ENCODE measurements at places on chromosomes 3 and 15. TPM values are rescaled to one million over a fixed set of nuclear protein-coding genes. Genes with fewer than 3 reads are reported as not detected.

GRCh38 chr3:88467191-88467590 is 317.4 kb downstream of the C3orf38 start:
- DNase-seq, result no peak

DPPA4 gene
- total RNA-seq, result not detected

APOD gene
- total RNA-seq, result 2.9 TPM

DNA sequence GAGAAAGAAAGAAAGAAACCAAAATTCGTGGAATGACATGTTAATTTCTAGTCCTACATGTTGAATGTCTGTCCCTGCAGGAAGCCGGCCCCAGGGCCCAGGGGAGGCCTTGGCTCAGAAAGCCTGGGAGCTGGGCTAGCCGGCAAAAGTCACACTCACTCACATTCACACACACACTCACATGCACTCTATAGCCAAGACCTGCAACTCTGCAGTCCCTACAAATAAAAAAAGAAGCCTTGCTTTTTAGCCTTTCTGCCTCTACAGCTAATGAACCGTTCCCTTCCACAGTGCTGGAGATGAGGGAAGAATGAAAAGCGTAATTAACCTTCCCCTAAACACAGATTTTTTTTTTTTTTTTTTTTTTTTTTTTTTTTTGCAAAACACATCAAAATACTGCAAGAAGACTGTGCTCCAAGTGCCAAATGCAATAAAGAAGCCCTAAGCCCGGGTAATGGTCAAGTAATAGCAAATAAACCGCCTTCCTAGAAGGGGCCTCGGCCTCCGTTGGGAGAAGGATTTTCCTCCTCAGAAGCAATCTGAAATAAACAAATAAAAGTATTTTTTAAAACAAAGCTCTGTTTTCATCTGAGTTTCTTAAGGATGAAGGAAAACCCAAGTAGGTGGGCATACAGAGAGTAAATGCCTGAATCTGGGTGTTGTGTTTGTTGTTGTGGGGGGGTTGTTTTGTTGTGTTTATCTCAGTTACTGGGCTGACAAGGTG is 4.3 kb downstream of the MECOM start:
- peak; percentile 63 for DNase-seq

FOXB1 gene
- total RNA-seq, result not detected

- no peak for DNase-seq
Observed at GRCh38 chr3:79339846-79340245, 428.0 kb downstream of the ROBO1 start.

- DNase-seq, result no peak
Observed at GRCh38 chr15:96088650-96089049, 241.8 kb upstream of the NR2F2 start.

MEX3B gene
- total RNA-seq, result 3.5 TPM

DNA sequence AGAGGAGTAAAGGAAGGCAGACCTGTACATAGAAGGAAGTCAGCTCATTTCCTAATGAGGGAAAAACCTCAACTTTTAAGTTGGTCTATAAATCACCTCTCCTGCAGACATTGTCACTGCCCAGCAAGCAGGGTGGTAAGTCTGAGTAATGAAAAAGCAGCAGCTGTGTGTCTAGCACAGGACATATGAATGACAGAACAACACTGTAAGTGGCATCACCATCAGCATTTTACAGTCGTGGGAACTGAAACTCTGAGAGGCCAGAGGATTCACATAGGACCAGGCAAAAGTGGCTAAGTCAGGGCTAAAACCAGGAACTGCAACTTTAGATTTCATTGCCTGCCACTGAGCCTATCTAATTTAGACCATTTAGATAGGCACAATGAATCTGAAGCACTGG is 235.6 kb downstream of the CLSTN2 start:
- DNase-seq, result no peak

DNA sequence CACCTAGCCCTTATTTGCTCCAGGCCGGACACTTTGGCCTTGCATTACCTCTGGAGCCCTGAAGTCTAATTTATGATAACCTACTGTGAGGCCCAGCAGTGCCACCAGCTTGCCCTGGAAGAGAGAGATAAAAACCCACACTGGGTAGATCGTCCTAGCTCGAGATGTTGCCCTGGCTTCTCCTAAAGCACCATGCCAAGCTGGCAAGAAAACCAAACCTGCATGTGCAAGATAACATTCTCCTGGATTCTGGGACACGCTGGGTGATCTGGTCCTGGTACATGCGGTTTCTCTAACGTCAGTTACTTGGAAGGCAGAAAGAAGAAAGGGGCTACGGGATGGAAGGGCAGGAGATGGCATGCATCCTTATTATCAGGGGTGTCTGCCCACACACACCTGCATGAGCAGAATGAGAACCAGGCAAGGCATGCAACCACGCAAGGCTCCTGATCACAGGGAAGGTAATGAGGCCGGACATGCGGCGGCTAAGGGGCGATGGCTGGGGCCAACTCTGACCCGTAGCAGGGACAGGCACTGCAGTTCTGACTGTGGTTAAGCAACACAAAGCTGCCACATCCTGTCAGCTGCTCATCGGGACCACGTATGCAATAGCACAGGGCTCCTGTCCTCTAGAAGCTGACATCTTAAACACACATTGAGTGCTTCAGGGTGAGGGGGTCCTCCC is 73.0 kb downstream of the OXNAD1 start:
- DNase-seq, result no peak

GRCh38 chr15:66285533-66286280 is 7.7 kb upstream of the DIS3L start:
- no peak for DNase-seq

MUC13 gene
- total RNA-seq, result not detected

DNA sequence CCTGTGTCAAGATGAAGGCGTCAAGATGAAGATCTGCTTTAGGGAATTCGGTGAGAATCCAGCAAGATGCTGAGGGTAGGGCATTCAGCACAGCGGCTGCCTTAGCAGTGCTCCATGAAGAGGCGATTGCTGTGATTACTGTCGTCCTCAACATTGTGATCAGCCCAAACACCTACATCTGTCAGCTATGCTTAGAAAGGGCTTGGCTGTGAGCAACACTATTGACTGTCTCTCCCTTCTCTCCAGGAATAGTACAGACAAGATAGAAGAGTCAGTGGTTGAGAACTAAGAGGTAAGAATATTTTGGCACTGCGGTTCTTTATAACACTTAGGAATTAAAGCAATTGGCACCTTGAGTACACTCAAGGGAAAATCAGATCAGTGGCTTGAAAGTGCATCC is 91.3 kb downstream of the THBS1 start:
- DNase-seq, result no peak

TERC gene
- 124 TPM for total RNA-seq

- DNase-seq, result no peak
Observed at GRCh38 chr3:34842706-34843480, 796.4 kb upstream of the ARPP21 start.

- no peak for DNase-seq
Observed at GRCh38 chr15:63987796-63988378, 58.4 kb downstream of the DAPK2 start.

GRCh38 chr3:193010191-193010590 is 92.5 kb upstream of the MB21D2 start:
- DNase-seq, result peak; percentile 40

- peak; percentile 66 for DNase-seq
Observed at GRCh38 chr15:56732135-56732885, 999 bp downstream of the ZNF280D start.

LARP6 gene
- total RNA-seq, result 68.1 TPM

- no peak for DNase-seq
Observed at GRCh38 chr3:165545059-165545458, 292.2 kb downstream of the BCHE start.

SCAANT1 gene
- total RNA-seq, result not detected

GRCh38 chr3:38114875-38115644 is 21.9 kb downstream of the ACAA1 start:
- no peak for DNase-seq

GRCh38 chr15:51561271-51561670 is 61.3 kb downstream of the DMXL2 start:
- DNase-seq, result no peak

DNA sequence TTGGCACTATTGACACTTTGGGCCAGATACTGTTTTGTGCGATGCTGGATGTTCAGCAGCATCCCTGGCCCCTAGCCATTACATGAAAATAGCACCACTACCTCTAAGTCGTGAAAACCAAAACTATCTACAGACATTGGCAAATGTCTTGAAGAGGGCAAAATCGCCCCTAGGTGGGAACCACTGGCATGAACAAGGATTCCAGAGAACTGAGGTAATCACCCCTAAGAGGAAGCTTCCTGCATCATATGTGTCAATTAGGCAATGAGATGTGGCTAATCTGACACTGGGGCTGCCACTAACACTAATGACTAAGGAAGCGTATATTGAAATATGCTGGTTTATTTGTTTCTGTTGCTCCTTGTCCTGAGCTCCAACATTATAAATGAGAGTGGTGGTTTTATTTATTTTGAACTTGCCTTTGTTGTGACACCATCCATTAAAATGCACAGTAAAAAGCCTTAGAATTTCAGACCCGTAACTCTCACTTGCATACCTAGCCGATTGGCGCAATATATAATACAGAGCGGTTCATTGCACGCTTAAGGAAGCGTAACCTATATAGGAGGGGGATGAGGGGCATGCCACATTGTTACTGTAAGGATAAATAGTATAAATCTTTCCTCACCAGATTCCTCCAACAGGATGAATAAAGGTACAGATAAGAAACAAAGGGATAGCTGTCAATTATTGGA is 299.8 kb upstream of the CNTN4 start:
- DNase-seq, result no peak

- no peak for DNase-seq
Observed at GRCh38 chr3:26369133-26369532, 253.4 kb upstream of the LRRC3B start.

DNA sequence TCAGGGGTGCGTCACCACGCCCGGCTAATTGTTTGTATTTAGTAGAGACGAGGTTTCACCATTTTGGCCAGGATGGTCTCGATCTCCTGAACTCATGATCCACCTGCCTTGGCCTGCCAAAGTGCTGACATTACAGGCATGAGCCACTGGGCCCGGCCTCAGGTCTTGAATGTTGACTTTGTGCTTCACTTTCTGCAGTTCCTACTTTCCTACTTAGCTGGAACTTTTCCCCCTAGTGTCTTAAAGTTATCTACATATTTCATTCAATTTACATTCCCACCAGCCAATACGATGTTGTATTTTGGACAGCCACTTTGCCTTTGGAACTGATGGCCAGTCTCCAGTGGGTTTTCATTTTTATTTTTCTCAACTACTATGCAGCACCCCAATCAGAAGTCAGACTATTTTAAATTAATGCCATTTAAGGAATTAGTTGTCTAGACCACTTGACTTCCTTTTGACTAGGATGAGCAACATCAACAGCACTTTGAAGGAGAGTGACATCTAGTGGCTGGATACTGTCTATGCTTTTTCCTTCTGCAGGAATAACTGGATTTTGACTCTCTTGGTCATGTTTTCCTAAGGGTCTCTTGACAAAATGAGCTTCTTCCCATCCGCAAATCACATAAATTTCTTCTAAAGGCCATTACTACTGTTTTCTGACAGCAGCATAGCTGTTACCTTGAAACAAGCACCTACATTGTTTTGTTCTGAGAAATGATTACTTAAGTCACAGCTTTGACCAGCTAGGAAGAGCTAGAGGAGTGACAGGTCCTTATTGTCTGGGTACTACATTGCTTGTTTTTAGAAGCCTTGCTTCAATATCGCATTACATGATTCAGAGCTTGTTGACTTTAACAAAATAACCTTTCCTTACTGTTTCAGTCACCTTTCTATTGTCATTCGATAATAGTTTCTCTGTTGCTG is 140.2 kb downstream of the ITPR1 start:
- DNase-seq, result peak; percentile 80

CKMT1A gene
- total RNA-seq, result not detected

DNA sequence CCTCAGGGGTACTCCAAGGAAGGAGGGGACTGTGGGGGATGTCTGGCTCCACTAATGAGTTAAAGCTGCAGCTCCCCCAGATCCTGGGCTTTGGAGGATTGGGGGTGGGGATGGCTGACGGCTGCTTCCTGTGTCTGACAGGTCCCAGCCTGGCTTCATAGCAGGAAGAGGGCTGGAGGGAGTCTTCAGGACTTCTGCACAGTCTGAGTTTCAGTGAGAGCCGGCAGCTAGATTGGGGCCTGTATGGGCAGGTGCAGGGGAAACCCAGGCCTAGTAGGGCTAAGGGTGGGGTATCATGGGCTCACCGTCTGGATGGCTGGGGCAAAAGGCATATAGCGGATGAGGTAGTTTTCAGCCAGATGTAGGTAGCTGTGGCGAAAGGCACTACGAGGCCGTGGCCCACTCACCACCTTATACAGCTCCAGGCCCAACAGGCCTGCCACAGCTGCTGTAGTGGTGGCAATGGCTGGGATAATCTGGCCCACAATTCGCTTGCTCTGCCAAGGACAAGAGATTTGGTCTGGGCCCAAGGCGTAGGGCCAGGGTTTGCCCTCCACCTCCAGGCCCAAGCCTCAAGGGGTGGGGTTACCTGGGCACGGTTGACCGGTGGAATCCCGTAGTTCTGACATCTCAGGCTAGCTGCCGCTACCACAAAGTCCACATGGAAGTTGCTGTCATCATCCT is 4.5 kb downstream of the INKA1 start:
- no peak for DNase-seq

- no peak for DNase-seq
Observed at GRCh38 chr15:25971053-25971452, 107.9 kb upstream of the ATP10A start.

DNA sequence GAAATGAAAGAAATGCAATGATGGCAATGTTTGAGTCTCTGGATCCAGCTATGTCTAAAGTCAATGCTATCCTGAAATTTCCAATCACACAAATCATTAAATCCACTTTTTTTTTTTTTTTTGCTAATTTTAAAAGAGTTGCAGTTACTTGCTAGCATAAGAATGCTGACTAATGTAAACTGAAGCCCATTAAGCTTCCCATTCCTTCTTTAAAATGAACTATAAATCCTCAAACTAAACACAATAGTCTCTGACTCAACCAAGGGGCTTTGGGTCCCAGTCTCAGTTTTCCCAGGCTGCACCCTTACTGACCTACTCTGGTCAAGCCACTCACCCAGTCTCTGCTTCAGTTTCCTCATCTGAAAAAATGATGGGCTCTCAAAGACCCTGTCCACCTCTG is 361.1 kb downstream of the ERC2 start:
- DNase-seq, result no peak

DNA sequence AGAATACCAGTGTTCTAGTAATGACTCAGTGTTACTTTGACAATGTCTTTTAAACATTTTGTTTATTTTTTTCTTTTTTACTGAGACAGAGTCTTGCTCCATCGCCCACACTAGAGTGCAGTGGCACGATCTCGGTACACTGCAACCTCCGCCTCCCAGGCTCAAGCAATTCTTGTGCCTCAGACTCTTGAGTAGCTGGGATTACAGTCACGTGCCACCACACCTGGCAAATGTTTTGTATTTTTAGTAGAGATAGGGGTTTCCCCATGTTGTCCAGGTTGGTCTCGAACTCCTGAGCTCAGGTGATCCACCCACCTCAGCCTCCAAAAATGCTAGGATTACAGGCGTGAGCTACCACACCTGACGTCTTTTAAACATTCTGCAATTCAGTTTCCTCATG is 15.7 kb downstream of the AQR start:
- no peak for DNase-seq

ATG3 gene
- total RNA-seq, result 90.4 TPM

DNA sequence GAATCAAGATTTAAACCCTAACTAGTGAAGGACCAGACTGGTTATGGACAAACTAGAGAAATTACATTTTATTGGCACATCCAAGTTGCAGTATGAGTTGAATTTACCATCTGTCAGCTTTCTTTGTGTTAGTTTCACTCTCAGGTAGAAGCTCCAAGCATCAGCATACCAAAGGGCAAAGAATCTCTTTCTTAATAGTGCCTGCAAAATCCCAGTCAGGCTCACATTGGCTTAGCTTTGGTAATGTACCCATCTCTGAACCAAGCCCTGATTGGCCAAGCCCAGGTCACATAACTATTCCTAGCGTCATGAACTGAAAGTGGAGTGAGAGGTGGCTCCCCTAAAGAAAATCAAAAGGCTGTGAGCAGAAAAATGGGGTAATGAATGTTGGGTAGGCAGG is 66.9 kb downstream of the CCNL1 start:
- DNase-seq, result no peak

Measured in fibroblast of the aortic adventitia (primary cell).